ENCODE measurements at places on chromosomes 12 and 14.

DNA sequence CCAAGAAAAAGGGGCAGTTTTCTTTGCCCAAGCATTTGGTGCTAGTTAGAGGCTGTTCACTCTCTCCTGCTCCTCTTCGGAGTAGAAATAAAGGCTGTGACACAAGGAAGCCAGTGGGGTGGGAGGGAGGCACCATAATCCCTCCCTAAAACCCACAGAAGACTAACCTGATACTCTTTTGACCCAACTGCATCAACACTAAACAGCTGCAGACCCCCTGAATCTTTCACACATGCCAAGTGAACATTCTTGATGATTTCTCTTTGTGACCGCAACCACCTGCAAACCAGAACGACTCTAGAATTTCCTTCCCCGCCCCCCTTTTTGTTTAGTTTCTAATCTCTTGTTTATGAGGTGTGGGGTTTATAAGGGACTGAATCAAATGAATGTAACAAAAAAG is 175.8 kb upstream of the BCL2L14 start:
- DNase-seq, result no peak

DNA sequence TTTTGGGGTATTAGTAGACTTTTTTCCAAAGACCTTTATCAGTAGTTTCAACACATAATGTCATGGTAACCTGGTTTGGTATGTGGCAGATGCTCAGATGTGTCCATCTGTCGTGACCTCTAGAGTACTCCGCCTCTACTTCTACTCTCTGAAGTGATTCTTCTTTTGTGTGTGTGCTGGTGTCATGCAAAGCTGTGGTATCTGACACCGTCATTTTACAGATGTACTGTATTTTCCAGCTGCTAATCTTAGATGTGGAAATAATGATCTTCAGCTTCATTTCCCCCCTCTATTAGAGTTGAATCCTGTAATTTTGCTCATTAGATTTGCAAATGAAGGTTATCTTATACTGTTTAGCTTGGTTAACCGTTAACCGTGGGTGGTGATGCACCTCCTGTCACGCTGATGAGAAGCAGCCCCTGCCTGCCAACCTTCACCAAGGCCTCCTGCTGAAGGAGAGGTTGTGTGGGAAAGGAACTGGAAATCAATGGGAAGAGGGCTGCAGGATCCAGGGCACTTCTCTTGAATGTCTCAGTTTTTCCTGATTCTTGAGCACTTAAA is 222.4 kb upstream of the AMIGO2 start:
- no peak for DNase-seq

DNA sequence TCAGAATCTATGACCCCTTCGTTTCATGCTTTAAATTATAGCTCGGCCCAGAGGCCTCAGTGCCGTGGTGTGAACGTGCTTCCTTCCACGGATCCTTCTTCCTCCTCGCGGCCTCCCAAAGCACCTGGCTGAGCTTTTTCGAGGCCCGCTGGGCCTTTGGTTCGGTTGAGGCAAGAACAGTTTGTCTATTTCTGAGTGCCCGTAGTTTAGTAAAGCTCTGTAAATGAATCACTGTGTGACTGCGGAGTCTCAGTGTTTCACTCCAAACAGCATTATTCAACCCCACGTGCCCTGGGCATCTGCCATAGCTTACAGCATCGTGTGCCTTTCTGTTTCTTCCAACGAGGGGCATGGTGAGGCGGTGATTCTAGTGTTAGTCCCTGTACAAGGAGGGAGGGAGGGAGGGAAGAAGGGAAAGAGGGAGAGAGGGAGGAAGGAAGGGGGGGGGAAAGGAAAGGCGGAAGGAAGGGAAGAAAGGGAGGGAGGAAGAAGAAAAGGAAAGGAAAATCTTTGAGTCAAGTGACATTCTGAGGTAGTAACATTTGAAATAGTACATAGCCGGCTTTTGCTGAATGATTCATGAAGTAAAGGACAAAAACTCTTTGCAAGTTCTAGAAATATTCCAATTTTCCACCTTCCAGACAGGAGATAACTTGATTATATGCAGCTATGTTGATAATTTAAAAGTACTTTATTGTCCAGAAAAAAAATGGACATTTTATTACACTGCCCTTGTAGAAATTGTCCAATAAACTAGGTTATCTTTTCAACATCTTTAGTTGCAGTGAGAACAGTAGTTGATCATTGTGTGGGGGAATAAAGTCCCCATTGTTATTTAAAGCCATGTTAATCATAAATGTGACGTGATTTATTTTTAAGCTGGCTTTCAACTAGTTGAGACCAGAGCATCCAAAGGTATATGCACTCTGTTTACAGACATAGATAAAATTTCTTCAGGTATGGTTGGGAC is 1.2 kb upstream of the TRIM9 start:
- DNase-seq, result peak; percentile 0

DNA sequence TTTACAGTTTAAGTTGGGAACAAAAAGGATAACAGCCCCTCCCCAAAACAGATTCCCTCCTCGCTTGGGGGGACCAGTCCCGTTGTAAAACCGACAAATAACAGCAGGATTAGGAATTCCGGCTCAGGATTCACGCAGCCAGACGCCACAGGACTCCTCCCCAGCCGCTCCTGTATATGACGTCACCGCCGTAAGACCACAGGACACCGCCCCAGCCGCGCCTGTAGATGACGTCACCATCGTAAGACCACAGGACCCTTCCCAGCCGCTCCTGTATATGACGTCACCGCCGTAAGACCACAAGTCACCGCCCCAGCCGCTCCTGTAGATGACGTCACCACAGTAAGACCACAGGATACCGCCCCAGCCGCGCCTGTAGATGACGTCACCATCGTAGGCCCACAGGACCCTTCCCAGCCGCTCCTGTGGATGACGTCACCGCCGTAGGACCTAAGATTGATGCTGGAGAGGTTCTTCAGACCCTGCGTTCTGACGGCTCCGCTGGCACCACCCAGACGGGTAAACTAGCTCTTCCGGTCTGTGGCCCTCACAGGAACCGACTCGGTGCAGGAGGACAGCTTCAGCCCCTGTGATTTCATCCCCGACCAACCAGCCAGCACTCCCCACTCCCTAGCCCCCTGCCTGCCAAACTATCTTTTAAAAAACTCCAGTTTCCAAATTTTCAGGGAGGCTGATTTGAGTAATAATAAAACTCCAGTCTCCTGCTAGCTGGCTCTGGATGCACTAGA is 43.9 kb upstream of the FBRSL1 start:
- DNase-seq, result peak; percentile 9

GRCh38 chr14:98345161-98345560 is 926.8 kb downstream of the BCL11B start:
- no peak for DNase-seq

DNA sequence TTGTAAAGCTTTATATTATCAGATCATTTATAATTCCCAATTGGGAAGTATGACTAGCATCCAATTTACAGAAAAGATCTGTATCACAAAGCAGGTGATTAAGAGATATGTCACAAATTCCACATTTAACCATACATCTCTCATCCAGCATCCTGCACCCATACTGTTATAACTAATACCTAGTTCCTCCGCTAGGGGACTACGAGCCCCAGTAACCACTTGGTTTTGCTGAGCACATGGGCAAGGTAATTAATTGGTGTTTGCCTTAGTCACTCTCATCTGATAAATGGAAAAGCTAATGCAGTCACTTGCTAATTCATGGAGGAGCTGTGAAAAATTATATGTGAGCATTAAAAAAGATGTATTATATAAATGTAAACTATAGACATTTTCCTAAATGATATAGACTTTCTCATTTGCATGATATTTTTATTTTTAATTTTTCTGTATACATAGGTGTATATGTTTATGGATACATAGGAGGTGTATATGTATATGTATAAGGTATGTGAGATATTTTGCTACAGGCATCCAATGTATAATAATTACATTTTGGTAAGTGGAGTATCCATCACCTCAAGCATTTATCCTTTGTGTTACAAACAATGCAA is 1031.8 kb downstream of the GALC start:
- no peak for DNase-seq

GRCh38 chr12:31007153-31007495 is 66.5 kb upstream of the DDX11 start:
- DNase-seq, result no peak

- DNase-seq, result no peak
These were observed 11.8 kb upstream of the SYNE2 start for GRCh38 chr14:63840981-63841380.

GRCh38 chr12:80681287-80681686 is 26.1 kb upstream of the MYF6 start:
- DNase-seq, result no peak

DNA sequence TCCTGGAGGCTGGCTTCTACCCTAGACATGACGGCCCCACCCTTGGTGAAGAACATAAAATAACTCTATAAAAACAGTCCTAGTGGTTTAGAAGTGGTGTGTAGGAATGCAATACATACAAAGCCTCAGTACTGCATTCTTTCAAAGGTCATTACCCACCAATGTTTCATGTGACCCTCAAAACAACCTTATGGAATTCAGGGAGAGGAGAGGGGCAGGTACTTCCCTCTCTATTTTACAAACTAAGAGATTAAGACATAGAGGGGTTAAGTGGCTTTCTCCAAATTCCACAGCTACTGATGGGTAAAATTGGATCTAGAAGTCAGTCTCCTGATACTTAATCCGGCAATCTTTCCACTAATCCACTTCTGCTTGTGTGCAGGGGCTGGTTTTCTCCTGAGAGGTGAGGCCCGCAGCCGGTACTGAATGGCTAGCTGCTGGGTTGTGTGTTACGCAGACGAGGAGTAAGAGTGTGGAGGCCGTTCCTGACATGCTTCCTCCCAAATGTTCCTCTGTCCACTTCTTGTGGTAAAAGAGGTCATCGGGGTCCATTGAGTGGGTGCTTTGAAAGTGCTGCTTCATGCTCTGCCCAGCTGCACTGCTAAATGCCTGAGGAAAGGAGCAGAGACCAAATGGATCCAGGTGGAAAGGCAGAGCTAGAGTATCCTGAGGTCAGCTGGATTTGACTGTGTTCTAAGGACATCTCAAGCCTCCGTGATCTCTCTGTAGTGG is 16.2 kb downstream of the SLC7A8 start:
- no peak for DNase-seq

DNA sequence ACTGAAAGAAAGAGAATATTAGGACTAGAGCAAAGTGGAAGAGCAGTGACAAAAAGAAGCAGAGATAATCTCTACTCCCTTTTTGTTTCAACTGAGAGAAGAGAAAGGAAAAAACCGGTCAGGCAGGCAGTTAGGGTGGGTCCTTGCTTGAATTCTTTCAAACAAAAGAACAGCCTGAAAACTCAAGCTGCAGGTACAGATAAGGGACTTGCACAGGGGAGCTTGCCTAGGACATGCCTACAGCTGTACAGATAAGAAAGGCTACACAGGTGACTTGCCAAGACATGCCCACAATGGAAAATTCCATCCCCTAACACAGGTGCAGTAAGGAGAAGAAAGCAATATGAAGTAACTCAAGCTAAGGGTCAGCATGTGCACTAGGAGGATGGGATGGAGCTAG is 532.2 kb upstream of the MIS18BP1 start:
- DNase-seq, result no peak

DNA sequence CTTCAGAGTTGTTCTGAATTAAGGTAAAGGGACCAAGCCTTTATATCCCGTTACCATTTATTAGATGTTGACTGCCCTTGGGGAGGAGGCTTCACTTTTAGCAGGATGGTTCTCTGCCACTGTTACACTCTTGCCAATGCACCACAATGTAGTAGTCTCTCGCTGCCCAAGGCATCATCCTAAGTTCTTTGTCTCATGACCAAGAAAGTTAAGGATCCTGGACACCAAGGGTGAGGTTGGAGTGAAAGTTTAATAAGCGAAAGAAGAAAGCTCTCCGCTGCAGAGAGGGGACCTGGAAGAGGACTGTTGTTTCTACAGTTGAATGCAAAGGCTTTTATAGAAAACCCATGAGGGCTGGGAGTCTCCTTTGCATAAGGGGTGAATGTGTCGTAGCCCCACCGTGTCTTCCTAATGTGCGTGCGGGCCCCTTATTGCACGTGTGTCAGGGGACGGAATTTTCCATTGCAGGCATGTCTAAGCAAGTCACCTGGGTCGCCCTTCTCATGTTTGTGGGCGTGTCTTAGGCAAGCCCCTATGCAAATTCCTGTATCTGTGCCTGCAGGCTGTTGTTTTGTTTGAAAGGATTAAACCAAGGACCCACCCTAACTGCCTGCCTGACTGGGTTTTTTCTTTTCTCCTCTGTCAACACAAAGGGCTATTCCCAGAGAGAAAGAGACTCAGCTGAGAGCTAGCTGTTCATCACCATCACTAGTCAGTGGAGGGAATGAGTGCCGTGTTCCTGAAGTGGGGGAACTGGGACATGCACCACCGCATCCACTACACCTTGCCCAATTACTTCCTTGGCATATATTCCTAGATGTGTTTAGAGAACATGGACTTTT is 17.6 kb upstream of the RNASE1 start:
- DNase-seq, result no peak
